ENCODE measurements at places on chromosomes 2 and 18.

- DNase-seq: no peak
Observed at GRCh38 chr18:46721331-46721730, 35.5 kb downstream of the ST8SIA5 start.

- no peak for DNase-seq
Observed at GRCh38 chr2:11482473-11483035, 16.6 kb upstream of the E2F6 start.

DNA sequence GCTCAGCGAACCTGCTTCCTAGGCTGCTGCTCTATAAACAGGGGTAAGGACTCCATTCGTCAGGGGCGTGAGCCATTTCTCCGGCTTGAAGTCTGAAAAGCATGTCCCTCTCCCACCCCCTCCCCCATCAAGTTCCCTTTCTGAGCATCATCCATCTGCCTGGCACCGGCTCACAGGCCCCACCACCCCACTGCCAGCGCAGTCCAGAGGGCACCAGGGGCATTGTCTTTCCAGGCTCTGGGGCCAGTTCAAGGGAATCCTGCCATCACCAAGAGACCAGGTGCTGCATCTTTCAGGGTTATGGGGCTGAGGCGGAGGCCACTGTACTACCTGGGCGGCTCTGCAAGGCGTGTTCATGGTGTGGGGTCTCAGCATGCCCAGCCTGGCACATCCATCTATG lies 64.7 kb upstream of the EDAR start:
- no peak for DNase-seq

DNA sequence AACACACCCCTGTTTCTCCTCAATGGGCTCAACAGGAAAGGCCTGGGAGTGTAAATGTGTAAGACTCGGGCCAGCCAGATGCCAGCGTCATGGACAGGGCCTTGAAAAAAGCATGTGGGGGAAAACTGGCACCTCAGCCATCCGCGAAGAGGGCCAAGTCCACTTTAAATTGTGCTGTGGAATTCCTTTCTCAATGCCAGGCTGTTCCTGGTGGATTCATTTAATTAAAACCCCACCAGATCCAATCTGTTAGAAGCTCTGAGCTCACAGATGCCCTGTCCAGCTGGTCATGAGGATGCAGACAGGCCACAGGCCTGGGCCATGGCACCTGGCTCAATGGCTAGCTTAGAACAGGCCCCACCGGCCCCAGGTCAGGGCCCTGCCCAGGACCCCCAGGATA lies 24.8 kb downstream of the KCNK3 start:
- no peak for DNase-seq

Measured in epithelial cell of proximal tubule (primary cell).